ENCODE measurements at places on chromosomes 6 and 20. TPM values are rescaled to one million over a fixed set of nuclear protein-coding genes. Genes with fewer than 3 reads are reported as not detected.

TSBP1 gene
- total RNA-seq = not detected

ZSCAN23 gene
- total RNA-seq = 6.9 TPM

STMN3 gene
- total RNA-seq = 6.6 TPM

HLA-DQA2 gene
- not detected for total RNA-seq

SYCP2 gene
- total RNA-seq = not detected

UBE2C gene
- 267 TPM for total RNA-seq

HSD17B8 gene
- total RNA-seq = 45.4 TPM
